ENCODE measurements at places on chromosomes 4 and X.

DNA sequence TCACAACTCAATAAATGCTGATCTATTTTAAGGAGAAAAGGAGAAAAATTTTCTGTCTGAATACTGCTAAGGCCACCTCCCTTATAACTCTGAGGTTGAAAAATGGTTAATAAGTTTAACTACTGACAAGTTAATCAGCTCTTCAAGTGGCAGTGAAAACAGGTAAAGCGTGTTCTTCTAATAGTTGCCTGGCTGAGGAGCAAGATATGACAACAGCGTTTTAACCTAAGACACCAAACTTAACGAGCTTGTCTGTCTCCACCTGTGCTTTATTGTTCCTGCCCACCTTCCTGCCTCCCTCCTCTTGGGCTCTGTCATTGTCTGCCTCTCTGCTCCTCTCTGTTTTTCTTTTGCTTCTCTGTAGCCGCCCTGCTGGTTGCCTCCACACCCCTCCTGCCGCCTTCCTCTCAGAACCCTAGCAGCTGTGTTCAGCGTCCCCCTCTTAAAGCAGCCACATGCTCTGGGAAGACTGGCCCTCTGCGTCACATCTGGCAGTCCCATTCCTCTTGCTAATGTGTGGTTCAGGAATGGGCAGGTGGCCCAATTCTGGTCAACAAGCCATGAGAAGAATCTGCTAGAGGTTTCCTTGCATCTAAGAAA, 4.3 kb upstream of the TSPAN5 start:
- no peak for DNase-seq

DNA sequence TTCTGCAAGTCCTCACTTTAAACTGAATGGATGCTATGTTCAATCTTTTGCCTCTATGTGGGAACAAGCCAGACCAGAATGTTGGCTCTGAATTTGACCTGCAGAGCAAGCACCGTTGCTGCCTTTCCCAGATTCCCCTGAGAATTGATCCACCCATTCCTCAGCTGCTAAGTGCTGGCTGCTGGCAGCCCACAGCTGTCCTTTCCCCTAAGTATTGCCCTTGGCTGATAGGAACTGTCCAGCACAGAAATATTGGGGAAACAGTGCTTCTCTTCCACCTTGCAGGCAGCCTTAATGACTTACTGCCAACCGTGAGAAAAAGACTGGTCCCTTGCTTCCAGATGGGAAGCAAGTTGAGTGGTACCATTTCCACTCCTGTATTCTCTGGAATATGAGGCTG, 475.9 kb downstream of the PDHA2 start:
- no peak for DNase-seq

GRCh38 chr4:139986106-139986505, 167.9 kb downstream of the MAML3 start:
- DNase-seq = no peak

GRCh38 chr4:145822581-145822980, 116.0 kb downstream of the ZNF827 start:
- DNase-seq = no peak

GRCh38 chr4:100988876-100989275, 358.4 kb downstream of the PPP3CA start:
- no peak for DNase-seq

- DNase-seq = no peak
Measured at GRCh38 chr4:28481565-28481964, 1620.9 kb downstream of the STIM2 start.

DNA sequence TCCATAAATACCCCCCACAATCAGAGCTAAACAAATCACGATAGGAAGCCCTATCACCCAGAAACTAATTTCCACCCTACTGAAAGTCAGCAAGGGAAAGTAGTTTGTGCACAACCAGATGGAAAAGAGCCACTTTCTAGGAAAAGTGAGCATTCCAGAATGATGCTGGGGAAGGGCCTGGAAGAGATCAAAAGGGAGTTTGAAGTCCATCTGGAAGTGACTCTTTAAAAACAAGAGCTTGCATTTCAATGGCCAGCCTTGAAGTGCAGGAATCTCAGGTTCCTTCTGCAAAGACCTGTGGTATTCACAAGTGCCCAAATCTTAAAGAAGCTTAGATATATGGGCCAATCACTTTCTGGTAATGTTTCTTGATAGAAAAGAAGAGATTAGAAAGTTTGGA, 97.0 kb upstream of the LDB2 start:
- no peak for DNase-seq
